ENCODE measurements at places on chromosomes 2 and 18.

GRCh38 chr2:64535024-64535423, 10.9 kb downstream of the AFTPH start:
- no peak for DNase-seq

DNA sequence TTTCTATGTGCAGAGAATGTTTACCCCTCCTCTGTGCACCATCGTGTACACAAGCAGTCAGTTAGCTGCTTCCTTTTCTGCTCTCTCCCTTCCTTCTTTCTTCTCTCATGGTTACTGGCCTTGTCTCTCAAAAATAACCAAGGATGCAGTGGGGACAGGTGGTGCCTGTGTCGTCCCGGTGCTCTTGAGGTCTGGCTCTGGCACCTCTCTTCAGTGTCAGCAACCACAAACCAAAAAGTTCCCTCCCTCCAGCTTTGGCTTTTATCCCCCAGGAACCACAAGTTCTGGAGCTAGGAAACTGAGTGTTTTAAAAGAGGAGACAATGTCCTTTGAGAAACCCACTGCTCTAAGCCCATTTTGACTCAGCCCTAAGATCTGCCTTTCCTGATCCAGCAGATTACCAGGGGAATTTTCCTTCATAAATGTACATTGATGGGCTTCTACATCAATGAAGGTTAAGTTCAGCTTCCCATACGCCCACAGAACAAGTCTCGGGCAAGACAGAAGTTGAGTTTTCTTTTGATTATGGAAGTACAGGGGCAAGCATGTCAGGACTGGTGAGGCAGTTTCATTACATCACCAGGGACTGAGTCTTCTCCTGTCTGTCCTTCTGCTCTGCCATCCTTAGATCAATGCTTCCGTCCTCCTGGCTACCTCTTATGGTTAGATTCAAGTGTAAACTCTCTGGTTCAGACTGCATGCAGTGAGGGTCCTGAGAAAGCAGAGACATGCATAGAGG, 232.2 kb downstream of the SETBP1 start:
- DNase-seq, result no peak

DNA sequence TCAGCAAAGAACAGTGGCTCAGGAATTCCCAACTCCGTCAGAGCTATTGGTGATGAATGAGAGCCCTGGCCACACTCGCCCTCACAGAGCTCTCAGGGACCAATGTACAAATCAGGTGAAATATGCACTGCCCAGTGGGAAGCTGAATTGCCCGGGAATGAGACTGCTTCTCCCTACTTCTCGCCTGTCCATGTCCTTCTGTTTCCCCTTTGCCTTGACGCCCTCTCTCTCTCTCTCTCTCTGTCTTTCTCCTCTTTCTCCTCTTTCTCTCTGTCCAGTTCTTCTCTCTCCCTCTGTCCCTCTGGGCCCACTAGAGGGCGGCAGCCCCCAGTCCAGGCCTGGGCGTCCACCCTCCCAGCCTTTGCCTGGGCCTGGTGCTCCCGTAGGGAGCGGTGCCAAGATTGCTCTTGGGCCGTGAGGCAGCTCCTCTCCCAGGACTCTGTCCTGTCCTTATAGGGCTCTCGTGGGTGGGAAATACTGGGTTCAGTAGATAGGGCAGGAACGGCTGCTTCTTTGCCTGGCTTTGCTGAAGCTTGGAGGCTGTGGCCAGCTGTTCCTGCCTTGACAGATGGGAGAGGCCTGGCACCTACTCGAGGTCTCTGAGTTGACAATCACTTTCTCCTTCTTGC, 28.4 kb upstream of the PUM2 start:
- DNase-seq, result peak; percentile 89

GRCh38 chr2:105488285-105488684, 89.4 kb upstream of the FHL2 start:
- DNase-seq, result no peak

GRCh38 chr2:28209261-28209691, 183.4 kb upstream of the FOSL2 start:
- no peak for DNase-seq

- no peak for DNase-seq
Observed at GRCh38 chr2:239223310-239224198, 177.3 kb downstream of the HDAC4 start.

- no peak for DNase-seq
Observed at GRCh38 chr2:241498115-241499070, 10.0 kb downstream of the STK25 start.

DNA sequence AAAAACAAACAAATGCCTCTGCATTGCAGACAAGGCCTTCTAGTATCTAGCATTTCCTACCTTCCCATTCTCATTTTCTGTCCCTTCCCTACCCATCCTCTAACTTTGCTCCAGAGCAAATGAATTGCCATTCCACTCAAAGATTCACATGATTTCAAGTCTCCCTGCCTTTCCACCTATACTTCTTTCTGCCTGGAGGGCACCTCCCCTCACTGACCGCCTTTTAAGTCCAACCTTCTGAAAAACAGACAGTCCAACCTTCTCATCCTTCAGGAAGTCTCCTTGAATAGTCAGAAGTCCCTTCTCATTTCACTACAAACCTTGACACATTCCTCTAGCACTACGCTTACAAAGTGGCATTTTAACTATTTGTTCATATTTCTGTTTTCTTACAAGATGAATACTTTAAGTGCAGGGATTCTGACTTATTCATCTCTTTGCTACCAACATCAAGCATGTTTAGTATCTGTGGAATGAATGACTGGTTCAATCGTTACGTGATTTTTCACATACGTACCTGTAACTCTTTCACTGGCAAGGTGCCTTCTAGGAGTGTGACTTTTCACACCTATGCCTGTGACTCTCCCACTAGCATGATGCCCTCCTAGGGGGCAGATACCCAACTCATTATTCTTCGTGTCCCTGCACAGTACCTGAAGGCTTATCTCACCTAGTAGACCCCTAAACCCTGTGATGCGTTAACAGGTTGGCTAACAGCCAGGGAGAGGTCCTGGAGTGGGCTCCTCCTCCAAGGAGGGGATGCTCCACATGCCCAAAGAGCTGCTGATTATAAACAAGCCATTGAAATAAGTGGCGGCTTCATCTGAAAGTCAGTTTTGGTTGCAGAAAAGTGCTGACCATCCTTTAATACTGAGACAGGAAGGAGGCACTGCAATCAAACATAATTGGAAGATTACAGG, 356.2 kb downstream of the MYCN start:
- no peak for DNase-seq

DNA sequence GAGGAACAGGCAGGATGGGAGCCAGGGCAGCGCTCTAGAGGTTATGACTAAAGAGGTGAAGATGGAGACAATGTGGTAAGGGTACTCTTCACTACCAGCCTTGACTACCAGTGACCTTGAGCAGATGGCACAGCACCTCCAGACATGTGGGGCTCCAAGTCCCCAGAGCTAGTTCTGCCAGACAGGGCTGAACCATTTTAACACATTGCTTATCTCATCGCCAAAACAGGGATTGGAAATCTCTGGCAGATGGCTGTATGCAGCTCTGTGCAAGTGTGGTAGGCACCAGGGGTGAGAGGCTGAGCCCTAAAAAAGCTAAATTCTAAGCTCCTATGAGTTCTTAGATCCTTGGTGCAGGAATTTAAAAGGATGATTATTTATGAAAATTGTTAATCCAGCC, 41.3 kb downstream of the FSHR start:
- DNase-seq, result no peak

GRCh38 chr2:184363213-184363612, 235.1 kb upstream of the ZNF804A start:
- no peak for DNase-seq

DNA sequence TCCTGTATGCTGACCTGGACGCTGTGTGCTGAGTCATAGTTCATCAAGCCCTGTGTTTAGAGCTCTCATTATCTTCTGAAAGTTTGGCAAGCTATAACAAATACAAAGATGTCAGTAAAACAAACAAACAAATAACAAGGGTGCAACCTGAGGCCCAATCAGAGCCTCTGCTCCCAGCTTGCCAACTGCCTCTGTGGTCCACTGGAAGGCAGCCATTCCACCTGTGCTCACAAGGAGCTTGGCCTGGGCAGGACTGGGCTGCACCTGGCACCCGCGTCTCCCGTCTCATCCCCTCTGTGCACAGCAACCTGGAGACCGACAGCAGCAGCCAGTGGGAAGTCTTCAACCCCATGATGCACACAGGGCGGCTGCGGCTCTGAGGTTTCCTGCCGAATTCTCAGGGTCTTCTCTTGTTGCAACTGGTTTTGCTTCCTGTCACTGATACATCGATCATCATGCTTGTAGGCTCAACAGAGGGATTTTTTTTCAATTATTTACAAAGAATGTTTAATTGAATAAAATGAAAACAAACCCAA, 97.8 kb downstream of the TMEM18 start:
- DNase-seq, result no peak

DNA sequence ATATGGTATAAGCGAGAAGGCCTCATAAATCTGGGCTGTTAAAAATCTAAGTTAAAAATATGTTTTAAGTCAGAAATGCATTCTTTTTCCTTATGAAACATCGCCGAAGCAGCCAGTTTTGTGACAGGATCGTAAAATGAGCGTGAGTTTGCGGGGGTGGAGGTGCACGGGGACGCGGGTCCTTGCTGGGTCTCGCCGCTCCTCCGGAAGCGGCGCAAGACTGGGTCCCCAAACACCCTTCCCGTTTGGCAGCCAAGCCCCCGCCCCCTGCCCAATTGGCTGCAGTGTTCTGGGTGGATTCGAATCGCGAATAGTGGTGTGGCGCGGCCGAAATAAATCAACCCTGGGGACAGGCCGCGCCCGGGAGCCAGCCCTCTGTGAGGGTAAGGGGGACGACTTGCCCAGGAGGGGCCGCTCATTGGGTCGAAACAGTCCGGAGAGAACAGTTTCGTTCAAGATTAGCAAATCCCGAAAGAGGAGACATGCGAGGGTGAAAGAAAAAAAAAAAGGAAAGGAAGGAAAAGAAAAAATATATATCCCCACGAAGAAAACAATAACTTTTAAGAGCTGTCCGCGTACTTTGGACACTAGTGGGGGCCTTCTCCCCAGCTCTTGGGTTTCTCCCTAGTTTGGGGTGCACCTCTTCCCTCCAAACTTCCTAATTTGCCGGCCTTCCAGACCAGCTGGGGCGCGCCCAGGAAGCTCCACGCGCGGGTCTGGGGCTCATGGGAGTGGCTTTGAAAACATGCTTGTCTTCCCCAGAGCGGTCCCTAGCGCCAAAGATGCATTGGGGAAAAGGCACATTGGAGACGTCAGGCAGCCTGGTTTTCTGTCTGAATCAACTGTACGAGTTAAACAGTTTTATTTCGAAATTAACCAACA, 3.1 kb upstream of the GATA6 start:
- DNase-seq, result no peak

GRCh38 chr18:21682371-21683051, 22.1 kb downstream of the ABHD3 start:
- DNase-seq, result no peak

DNA sequence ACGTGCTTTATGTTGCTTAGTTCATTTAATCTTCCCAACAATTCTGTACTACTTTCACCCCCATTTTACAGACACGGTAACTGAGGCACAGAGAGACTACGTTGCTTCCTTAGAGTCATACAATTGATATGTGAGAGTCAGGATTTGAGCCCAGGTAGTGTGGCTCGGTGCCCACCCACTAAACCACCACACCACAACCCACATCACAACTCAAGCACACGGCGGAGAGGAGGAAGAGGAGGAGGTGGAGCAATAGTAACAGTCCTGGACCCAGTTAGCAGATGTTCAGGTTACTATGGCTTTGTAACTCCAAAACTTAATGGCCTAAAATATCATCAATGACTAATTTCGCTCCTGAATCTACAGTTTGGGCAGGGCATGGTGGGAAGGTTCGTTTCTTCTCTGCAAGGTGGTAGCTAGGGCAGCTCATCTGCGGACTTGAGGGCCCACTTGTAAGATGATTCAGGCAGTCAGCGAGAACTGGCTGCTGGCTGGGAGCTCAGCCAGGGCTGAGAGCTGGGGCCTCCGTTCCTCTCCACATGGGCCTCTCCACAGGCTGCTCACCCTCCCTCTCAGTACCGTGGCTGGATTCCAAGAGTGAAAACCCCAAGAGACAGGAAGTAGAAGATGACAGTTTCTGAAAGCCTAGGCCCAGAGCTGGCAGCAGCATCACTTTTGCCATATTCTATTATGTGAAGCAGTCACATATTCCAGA, 167.1 kb downstream of the ZFP36L2 start:
- peak; percentile 76 for DNase-seq

DNA sequence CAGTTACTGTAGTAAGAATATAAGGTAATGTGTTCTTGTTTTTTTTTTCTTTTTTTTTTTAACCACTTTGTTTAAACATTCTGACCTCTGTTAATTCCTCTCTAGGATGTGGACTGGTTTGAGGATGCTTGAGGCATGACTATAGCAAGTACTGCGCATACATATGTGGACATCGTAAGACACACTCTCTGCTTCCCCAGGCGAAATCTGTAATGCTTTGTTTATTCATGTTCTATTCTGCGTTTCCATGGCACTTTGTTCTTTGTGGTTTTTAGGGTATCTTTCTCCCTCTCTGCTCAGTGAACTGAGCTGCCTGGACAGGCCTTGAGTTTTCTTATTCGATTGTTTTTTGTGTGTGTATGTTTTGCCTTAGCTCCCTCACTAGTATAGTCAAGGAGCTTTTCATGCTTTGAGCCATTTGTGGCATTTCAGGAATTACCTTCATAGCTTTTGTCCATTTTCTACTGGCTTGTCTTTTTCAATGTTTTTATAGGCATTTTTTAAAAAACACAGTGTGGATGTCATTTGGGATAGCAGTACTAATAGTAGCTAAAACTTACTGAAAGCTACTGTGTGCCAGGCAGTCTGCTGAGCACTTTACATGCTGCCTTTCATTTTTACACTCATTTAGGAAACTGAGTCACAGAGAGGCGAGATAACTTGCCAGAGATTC, 1.9 kb upstream of the SH3BP4 start:
- peak; percentile 67 for DNase-seq

DNA sequence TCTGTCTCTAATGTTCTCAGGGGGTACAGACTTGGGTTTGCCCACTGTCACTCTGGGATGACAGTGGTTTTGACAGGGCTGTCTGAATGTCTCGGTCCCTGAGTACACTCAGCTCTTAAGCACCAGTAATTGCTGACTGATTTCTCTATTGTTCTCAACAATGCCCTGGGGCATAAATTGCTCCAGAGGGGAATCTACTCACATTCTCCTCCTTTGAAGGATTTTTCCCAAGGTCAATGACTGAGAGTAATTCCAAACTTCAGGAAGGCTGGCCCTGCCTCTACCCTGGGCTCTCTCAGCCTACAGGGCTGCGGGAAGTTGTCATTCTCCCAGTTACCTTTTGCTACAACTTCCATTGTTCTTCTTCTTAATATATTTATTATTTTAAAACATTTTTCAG, 36.5 kb downstream of the MC2R start:
- DNase-seq, result no peak

DNA sequence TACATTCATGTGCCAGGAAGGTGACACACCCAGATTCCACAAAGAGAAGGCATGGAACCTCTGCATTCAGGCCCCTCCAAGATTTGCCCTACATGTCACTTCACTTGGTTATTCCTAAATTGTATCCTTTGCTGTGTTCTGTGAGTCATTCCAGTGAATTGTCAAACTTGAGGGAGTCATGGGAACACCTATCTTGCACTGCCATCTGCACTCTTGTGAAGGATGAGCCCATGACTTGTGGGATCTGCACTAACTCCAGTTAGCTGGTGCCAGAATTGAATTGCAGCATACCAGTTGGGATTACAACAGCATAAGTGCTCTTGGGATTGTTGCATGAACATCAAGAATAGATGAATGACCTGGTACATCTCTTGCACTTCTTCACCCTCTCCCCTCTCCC, 1288.0 kb upstream of the ZEB2 start:
- no peak for DNase-seq

GRCh38 chr2:130385709-130386108, 29.9 kb downstream of the PTPN18 start:
- no peak for DNase-seq
